ENCODE measurements at places on chromosomes 6 and 20.

DNA sequence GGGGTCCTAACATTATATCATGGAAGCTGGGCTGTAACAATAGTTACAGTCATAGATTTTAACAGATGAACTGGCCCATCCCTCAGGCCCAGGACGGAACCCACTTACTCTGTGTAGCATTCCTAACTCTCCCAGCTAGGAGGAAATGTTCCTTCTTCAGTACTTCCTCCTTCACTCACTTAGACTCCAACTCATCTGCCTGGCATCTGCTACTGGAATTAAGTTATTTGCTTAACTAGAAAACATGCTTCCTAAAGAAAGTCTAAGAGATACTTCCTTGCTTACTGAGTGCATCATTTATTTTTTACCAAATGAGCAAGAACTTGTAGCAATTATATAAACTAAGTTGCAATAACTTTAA lies 20.5 kb downstream of the GCLC start:
- no peak for DNase-seq

DNA sequence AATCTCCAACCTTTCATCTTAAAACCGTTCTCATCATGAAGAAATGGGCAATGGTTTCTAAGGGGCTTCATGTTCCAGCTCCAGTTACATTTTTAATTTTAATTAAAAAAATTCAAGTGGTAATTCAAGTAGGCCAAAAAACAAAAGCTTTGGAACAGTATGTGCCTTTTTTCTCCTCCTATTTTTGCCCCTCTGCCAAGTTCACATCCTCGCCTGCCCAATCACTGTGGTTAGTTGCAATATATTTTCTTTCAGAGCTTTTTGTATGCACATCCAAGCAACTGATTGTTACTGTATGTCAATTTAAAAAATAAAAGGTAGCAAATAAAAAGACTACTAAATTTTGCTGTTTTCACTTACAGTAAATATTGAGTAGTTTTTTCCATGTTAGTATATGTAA lies 99.8 kb upstream of the B3GAT2 start:
- no peak for DNase-seq

DNA sequence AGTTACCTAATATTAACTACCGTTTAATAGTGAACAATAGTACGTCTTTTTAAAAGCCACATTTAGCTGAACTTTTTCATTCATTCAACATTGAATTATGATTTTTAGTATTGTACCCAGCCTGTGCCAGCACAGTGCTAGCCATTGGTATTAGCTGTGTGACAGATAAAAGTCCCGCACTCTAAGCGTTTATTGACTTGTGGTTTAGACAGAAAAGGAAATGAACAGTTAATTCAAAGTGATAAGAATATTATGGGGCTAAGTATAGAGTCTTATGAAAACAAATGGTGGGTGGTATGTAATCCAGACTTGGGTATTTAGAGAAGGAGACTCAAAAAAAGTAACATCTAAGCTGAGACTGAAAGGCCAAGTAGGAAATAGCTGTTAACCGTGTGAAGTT lies 202.3 kb downstream of the RPS12 start:
- DNase-seq = no peak

DNA sequence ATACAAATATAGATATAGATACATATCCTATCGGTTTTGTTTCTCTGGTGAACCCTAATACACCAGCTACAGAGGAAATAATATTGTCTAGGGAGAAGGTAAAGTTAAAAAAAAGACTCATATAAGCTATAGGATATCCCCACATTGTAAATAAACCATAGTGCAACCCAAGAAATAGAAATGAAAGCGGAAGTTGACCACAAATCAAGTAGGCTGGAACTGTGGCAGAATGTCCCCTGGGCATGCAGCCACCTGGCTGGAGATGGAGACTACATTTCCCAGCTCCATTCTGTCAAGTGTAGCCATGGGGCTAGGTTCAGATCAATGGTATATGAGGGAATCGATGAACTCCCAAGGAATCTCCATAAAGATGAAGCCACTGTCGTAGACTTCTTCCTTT lies 70.1 kb upstream of the RPS6KA2 start:
- DNase-seq = no peak

DNA sequence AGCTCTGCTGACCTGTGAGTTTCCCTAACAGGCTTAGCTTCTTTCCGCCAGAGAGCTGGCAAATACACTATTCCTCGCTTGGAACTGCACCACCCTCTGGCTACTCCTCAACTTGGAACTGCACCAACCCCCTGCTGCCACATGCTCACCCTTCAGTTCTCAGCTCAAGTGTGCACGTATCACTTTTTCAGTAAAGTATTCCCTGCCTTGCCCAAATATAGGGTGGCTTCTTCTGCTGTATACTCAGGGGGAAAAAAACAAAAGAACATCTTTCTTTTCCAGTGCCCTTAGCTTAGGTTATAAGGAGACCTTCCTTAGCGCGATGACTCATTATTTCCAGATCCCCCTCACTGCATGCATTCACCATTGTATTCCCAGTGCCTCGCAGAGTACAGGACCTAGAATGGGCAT lies 21.2 kb downstream of the GNAS-AS1 start:
- no peak for DNase-seq

GRCh38 chr6:115067690-115068447 lies 725.0 kb upstream of the HS3ST5 start:
- DNase-seq = no peak

Data from stimulated activated CD8-positive, alpha-beta memory T cell treated with anti-CD3 and anti-CD28 coated beads, Interleukin-2, amount 100 ng/mL, for 1 hour (primary cell).